ENCODE measurements at places on chromosomes 6 and 20. TPM values are rescaled to one million over a fixed set of nuclear protein-coding genes. Genes with fewer than 3 reads are reported as not detected.

PPP1R14C gene
- total RNA-seq = 38.7 TPM

OR12D3 gene
- total RNA-seq = not detected

PAK5 gene
- not detected for total RNA-seq

DNA sequence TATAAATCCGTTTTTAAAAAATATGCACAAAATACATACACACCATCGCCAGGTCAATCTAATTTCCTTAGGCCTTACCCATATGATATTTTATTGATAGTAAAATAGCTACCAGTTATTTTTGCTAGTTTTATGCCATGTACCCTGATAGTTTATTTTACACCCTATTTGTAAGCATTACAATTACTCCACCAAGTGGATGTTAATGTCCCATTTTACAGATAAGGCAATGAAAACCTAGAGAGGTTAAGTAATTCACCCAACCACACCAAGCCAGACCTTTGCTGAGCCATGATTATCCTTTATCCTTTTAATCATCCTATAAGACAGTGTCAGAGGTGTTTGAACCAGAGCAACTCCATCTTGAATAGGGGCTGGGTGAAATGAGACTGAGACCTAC lies 86.8 kb downstream of the CBLN4 start:
- DNase-seq = no peak
- H3K4me1 ChIP-seq = no peaks in the 10 kb centered on the region
- no peaks in the 10 kb centered on the region for H3K27me3 ChIP-seq
- H3K27ac ChIP-seq = no peak overlapping the region
- H3K36me3 ChIP-seq = no peaks in the 10 kb centered on the region

KCNQ2 gene
- not detected for total RNA-seq

GRCh38 chr20:54178256-54178655 lies 4.5 kb upstream of the CYP24A1 start:
- H3K4me3 ChIP-seq = no peak overlapping the region
- H3K4me1 ChIP-seq = peaks cover 31% of the 10 kb centered on the region
- H3K36me3 ChIP-seq = no peaks in the 10 kb centered on the region

DNA sequence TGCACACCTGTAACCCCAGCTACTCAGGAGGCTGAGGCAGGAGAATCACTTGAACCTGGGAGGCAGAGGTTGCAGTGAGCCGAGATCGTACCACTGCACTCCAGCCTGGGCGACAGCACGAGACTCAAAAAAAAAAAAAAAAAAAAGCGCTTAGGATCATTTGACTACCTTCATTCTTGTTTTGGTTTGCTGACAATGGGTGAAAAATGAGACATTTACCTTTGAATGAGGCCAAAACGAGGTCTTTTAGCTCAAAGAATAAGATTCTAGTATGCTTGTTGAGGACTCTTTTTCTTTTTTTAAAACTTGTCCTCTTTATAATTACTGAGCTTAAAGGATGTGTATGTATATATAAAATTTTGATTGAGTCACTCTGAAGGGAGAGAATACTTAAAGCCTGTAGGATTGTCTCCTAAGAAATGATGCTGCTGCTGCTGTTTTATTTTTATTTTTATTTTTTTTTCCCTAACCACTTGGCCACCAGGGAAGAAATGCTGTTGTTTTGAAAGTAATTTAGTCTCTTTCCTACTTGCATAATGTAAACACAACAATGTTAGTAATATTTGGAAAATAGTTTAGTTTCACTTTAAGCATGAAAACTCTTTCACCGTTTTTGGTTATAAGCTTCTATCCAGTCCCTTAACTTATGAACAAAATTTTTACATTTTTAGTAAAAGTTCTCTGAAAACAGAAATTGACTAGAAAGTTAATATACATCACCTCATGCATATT lies 7.9 kb downstream of the UBR2 start:
- H3K4me1 ChIP-seq = peaks cover 21% of the 10 kb centered on the region
- no peak overlapping the region for H3K4me3 ChIP-seq
- H3K36me3 ChIP-seq = peaks cover 41% of the 10 kb centered on the region
- DNase-seq = no peak

DNA sequence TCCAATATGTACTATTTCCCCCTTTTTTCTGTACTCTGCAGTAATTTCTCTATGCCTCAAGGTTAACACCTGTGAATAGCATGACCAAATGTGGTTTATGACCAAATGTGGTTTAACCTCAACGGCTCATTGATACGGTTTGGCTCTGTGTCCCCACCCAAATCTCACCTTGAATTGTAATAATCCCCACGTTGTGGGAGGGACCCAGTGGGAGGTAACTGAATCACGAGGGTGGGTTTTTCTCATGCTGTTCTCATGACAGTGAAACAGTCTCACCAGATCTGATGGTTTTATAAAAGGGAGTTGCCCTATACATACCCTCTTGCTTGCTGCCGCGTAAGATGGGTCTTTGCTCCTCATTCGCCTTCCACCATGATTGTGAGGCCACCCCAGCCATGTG lies 18.7 kb downstream of the DEK start:
- no peaks in the 10 kb centered on the region for H3K27me3 ChIP-seq
- DNase-seq = no peak
- peaks cover 79% of the 10 kb centered on the region for H3K36me3 ChIP-seq
- peak overlapping the region; percentile 82 for H3K27ac ChIP-seq
- H3K4me3 ChIP-seq = no peak overlapping the region

C4A gene
- 16.2 TPM for total RNA-seq

DNA sequence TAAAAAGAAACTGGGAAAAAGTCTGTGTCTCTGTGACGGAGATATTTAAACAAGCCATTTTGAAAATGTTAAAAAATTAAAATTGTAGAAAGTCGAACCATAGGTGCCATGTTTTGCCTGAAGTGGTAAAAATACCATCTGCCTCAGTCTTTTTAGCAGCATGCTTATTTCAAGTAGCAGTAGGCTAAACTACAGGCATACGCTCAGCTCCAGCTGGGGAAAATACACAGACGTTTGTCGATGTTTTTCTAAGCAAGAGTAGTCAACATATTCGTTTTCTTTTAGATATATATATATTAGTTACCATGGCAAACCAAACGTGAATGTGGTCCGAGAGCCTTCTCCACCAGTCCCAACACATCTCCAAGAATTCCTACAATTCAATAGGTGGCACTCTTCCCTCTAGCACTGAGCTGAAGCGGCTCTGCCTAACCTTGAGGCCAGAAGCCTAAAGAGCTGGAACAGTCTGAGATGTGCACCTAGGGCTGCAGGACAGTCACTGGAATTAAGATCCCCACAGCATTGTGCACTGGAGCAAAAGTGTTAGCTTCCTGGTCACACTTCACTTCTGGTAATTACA lies 70.2 kb upstream of the BEND3 start:
- H3K36me3 ChIP-seq = no peaks in the 10 kb centered on the region
- no peaks in the 10 kb centered on the region for H3K4me1 ChIP-seq
- H3K4me3 ChIP-seq = no peak overlapping the region
- H3K27ac ChIP-seq = no peak overlapping the region
- no peaks in the 10 kb centered on the region for H3K27me3 ChIP-seq

- no peaks in the 10 kb centered on the region for H3K4me1 ChIP-seq
- H3K4me3 ChIP-seq = no peak overlapping the region
- peaks cover 44% of the 10 kb centered on the region for H3K27me3 ChIP-seq
Measured at GRCh38 chr6:373773-374724, 17.5 kb upstream of the IRF4 start.

DNA sequence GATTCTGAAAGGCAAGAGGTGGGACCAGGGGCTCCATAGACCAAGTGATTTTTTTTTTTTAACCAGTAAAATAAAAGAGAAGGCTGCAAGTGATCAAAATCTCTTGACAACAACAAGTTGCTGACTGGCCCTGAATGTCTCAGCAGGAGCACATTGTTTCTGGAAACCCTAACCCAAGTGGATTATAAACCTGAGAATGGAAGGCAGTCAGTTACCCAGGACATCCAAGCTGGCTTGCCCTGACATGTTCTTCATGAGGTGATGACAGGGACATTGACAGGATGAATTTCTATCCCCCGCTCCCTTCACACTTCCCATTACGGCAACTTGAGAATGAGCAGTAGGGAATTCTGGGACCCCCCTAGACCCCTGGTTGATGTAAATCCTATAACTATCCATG lies 49.6 kb upstream of the RIPOR2 start:
- H3K4me1 ChIP-seq = peaks cover 21% of the 10 kb centered on the region
- H3K27me3 ChIP-seq = no peaks in the 10 kb centered on the region
- no peaks in the 10 kb centered on the region for H3K36me3 ChIP-seq
- DNase-seq = no peak

KCNK15 gene
- 1.4 TPM for total RNA-seq

- H3K27ac ChIP-seq = no peak overlapping the region
- no peaks in the 10 kb centered on the region for H3K4me1 ChIP-seq
- no peak for DNase-seq
Measured at GRCh38 chr20:29497261-29497671, 1760.2 kb upstream of the DEFB115 start.

SYNDIG1 gene
- total RNA-seq = not detected

SEL1L2 gene
- total RNA-seq = not detected

GRCh38 chr6:51398064-51398705 lies 579.5 kb downstream of the TFAP2B start:
- peaks cover 10% of the 10 kb centered on the region for H3K4me1 ChIP-seq
- no peak overlapping the region for H3K27ac ChIP-seq
- no peak overlapping the region for H3K4me3 ChIP-seq
- H3K27me3 ChIP-seq = no peaks in the 10 kb centered on the region
- peak; percentile 70 for DNase-seq

SLC12A5 gene
- total RNA-seq = 0.75 TPM

DNA sequence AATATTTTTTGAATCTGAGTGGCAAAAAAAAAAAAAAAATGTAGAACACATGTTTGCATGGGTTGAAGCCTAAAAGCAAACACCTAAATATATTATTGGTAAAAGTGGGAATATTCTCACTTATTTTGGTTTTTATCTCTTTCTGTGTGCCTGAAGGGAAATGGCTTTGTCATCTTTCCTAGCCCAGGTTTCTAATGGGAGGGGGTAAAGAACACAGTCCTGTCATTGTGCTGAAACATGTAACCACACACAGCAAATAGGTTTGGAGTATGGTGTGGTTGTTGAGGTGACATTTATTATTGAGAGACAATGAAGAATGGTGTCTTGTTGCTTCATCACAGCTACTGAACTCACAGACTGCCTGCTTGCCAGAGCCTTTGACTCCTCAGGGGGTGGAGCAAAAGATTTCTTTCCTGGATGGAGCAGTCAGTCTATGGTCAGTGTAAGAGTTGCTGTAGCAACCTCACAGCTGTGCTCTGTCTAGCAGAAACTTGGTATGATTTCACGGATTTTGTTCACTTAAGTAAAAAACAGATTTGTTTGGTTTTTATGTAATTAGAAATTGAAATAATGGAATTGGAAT lies 70.2 kb downstream of the CEP57L1 start:
- H3K27me3 ChIP-seq = no peaks in the 10 kb centered on the region
- H3K36me3 ChIP-seq = no peaks in the 10 kb centered on the region
- H3K4me3 ChIP-seq = no peak overlapping the region
- peaks cover 4% of the 10 kb centered on the region for H3K4me1 ChIP-seq
- peak; percentile 46 for DNase-seq

GRCh38 chr6:16206595-16207037 lies 31.8 kb upstream of the GMPR start:
- peak; percentile 60 for DNase-seq
- no peaks in the 10 kb centered on the region for H3K36me3 ChIP-seq
- peaks cover 13% of the 10 kb centered on the region for H3K27me3 ChIP-seq
- H3K4me1 ChIP-seq = peaks cover 4% of the 10 kb centered on the region

TRIM26 gene
- total RNA-seq = 60.6 TPM

LY6G6C gene
- not detected for total RNA-seq

KHDC1 gene
- 1.3 TPM for total RNA-seq

- H3K36me3 ChIP-seq = no peaks in the 10 kb centered on the region
- H3K27ac ChIP-seq = peak overlapping the region; percentile 68
- H3K4me1 ChIP-seq = no peaks in the 10 kb centered on the region
- peak; percentile 53 for DNase-seq
Measured at GRCh38 chr20:49747707-49748524, 34.2 kb upstream of the B4GALT5 start.

- no peak overlapping the region for H3K27ac ChIP-seq
- H3K27me3 ChIP-seq = no peaks in the 10 kb centered on the region
- peaks cover 21% of the 10 kb centered on the region for H3K36me3 ChIP-seq
- H3K4me3 ChIP-seq = no peak overlapping the region
- no peak for DNase-seq
Measured at GRCh38 chr6:34970488-34970887, 81.4 kb downstream of the ANKS1A start.

HUS1B gene
- 0.72 TPM for total RNA-seq

- no peaks in the 10 kb centered on the region for H3K27me3 ChIP-seq
- H3K36me3 ChIP-seq = no peaks in the 10 kb centered on the region
- H3K27ac ChIP-seq = no peak overlapping the region
- no peak for DNase-seq
Measured at GRCh38 chr6:1688396-1688795, 78.7 kb downstream of the FOXC1 start.

GRCh38 chr20:22901921-22902320 lies 133.2 kb upstream of the SSTR4 start:
- peaks cover 6% of the 10 kb centered on the region for H3K36me3 ChIP-seq
- H3K27me3 ChIP-seq = no peaks in the 10 kb centered on the region
- no peak overlapping the region for H3K27ac ChIP-seq
- H3K4me1 ChIP-seq = no peaks in the 10 kb centered on the region

BACH2 gene
- total RNA-seq = 7.5 TPM

- no peak for DNase-seq
- H3K27me3 ChIP-seq = peaks cover 15% of the 10 kb centered on the region
- no peak overlapping the region for H3K4me3 ChIP-seq
- H3K4me1 ChIP-seq = no peaks in the 10 kb centered on the region
- H3K27ac ChIP-seq = no peak overlapping the region
- H3K36me3 ChIP-seq = no peaks in the 10 kb centered on the region
Measured at GRCh38 chr20:939606-940005, 23.5 kb upstream of the ANGPT4 start.

GRCh38 chr6:13496513-13497190 lies 9.3 kb upstream of the GFOD1 start:
- no peak overlapping the region for H3K27ac ChIP-seq
- peaks cover 6% of the 10 kb centered on the region for H3K4me1 ChIP-seq
- DNase-seq = peak; percentile 17
- no peaks in the 10 kb centered on the region for H3K27me3 ChIP-seq
- no peak overlapping the region for H3K4me3 ChIP-seq
- no peaks in the 10 kb centered on the region for H3K36me3 ChIP-seq

FAM209B gene
- total RNA-seq = not detected

- no peak overlapping the region for H3K4me3 ChIP-seq
- DNase-seq = no peak
- no peaks in the 10 kb centered on the region for H3K36me3 ChIP-seq
- peaks cover 24% of the 10 kb centered on the region for H3K27me3 ChIP-seq
Measured at GRCh38 chr6:111254004-111254778, 166.9 kb downstream of the SLC16A10 start.
